Mesothelial cell of epicardium (in vitro differentiated cells): ENCODE measurements at places on chromosomes 1 and 21. TPM values are rescaled to one million over a fixed set of nuclear protein-coding genes. Genes with fewer than 3 reads are reported as not detected.

- DNase-seq, result no peak
Measured at GRCh38 chr1:155725142-155725541, 36.3 kb downstream of the DAP3 start.

DNA sequence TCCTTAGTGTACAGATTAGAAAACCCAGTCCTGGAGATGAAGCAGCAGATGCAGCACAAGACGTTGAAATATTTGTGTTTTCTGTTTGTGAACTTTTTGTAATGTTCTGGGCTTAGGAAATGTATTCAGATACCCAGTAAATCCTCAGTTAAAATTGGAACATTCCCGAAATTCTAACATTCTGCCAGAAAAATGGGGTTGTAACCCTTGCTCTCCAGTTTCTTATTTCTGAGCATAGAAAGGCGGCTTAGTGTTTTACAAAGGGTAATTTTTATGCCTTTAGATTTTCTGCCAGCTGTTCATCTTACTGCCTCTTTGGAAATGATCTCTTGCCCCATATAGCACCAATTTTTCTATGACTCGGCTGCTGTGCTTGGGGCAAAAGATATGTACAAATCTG is 20.6 kb downstream of the DDI2 start:
- no peak for DNase-seq

GRCh38 chr1:214364386-214364785 is 83.4 kb downstream of the SMYD2 start:
- no peak for DNase-seq

DNA sequence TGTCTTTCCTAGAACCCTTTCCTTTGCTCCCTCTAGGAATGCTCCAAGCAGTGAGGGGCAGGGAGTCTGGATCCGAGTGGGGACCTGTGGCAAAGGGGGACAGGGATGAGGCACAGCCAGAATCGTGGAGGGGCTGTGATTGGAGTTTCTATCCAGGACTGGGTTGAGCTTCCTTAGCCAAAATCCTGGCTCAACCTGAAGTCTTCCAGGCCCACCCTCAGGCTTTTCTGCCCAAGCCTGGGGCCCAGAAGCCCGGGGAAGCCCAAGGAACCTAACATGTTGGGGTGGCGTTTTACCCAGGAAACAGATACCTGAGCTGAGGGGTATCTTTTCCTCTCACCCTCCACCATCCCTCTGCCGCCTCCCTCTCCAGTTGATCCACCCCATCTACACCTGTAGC is 5.4 kb downstream of the MYOG start:
- DNase-seq, result no peak

GRCh38 chr1:66147226-66147835 is 354.6 kb downstream of the PDE4B start:
- no peak for DNase-seq

DNA sequence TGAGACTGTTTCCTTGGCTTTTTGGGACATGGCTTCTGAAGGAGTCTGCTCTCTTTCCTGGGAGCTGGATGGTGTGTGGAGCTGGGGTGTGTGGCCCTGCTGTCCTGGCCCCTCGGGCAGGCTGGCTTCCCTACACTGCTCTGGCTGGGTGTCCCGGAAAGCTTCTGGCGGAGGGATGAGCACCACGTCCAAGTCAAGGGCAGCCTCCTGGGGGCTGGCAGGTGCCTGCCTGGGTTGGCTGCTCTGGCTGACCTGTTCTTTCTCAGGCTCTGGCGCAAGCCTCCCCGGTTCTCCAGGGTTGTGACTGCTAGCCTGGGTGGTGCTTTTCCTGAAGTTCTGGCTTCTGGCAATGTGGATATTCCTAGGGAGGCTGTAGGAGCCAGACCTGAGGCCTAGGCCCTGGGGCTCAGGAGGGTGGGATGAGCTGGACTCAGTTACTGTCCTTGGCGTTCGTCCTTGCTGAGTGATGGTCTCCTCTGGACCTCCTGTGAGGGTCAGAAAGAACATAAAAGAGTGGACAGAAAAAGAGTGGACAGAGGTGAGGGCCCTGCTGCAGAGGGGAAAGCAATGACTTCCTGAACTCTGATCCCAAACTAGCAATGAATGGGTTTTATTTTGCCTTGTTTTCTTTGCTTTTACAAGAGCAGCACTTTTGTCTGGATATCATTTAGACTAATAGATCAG is 9.4 kb downstream of the C1orf116 start:
- DNase-seq, result no peak

GRCh38 chr1:54805466-54805865 is 4.3 kb upstream of the TTC22 start:
- no peak for DNase-seq

DNA sequence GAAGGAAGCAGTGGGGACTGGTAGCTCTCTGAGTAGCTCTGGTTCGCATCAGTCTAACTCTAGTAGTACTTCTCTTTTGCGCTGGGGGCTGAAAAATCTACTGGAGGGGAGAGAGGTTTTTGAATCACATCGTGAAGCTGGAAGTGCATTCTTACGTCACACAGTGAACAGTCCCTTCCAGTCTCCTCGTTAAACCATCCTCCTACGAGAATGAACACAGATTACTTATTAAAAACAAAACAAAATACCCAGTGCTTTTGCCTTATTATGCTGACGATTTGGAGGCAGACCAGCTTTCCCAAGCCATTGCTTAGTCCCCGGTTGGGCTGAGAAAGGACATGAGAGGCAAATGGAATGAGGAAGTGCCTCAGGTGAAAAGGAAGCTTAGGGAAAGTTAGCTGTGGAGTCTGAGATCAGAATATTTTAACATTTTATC is 16.1 kb downstream of the HUNK start:
- DNase-seq, result no peak

The CAMK1G gene
- 3.8 to 5.2 TPM (median 4.5 TPM) in 3 replicates for total RNA-seq

The TXLNA gene
- total RNA-seq, result 56.6 to 59.7 TPM (median 57.2 TPM) in 3 replicates

The OR6Y1 gene
- not detected in 3 replicates for total RNA-seq
